ENCODE measurements at places on chromosomes 13 and 19.

- DNase-seq: no peak
Observed at GRCh38 chr13:43785261-43785649, 1.5 kb downstream of the ENOX1 start.

DNA sequence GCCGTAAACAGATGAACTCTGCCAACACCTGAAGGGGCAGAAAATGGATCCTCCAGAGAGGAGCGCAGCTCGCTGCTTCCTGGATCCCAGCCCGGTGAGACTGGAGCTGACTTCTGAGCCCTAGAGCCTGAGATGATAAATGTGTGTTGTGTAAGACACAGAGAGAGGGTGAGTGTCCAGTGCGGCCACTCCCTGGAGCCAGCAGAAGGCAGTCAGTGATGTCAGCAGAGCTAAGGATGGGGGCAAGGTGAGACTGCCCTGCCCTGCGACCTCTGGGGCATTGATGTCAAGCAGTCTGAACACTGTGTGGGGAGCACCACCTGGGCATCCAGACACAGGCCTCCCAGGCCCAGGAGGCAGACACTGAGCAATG, 9.7 kb upstream of the SLC35E1 start:
- DNase-seq: no peak

- no peak for DNase-seq
Observed at GRCh38 chr13:78215458-78216108, 297.0 kb upstream of the EDNRB start.

DNA sequence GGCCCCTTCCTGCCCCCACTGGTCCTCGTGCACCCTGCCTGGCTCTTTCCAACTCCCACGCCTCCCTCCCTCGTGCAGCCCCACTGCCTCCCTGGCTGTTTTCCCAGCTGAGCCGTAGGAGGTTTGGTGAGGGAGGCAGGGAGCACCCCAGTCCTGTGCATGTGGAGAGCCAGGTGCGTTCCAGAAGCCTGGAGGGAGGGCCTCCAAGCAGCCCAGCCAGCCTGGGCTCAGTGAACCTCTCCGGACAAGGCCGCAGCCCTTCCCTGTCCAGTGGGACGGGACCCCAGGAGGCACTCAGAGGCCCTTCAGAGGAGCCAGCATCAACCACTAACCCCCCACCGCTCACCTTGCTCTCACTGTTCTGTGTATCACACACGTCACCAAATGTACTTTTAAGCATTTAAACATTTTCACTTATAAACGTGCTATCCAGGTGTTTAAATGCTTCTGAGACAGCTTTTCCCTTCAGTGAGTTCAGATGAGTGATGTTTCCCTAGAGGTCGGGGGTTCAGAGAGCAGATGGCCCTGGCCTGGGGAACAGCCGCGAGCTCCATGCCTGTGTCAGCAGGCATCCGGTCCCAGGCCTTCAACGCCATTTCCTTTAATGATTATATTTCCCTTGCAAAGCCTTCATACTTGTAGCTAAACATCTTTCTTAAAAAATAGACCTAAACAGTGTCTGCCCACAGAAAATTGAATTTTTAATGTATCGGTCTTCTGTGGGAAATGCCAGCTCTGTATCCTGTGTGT, 122.6 kb downstream of the ATP11A start:
- DNase-seq: no peak

DNA sequence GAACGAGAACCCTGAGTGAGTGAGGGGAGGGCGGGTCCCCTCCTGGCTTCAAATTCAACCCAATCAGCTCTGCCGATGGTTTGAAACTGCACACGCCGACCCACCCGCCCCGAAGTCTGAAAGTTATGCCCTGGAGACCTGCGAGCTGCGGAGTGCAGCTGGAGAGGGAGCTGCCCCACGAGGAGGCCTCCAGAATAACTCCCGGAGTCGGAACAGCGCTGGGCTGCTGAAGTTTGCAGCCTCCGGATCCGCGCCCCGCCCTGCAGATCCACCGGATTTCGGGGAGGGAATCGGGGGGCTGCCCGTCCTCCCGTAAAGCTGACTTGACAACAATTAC, 7.0 kb downstream of the POU4F1 start:
- DNase-seq: no peak

DNA sequence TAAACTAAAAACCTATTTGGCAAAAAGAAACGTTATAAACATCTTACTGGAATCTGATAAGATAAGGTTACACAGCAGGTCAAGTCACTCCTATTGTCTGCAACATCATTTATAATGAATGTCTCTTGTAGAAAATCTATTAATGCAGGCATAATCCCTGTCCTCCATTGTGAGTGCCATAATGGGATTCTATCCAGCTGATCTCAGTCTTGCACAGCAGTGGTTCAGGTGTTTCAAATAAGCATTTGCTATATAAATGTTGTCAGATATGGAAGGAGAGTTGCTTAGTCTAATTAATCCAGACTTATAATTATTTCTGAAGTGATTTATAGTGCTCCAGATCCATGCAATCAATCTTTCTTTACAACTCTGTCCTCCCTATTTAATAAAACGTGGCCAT, 186.5 kb upstream of the ATXN8OS start:
- no peak for DNase-seq

GRCh38 chr19:17832443-17833208, 11.3 kb upstream of the INSL3 start:
- no peak for DNase-seq

GRCh38 chr13:46039411-46040182, 12.9 kb downstream of the ZC3H13 start:
- no peak for DNase-seq

DNA sequence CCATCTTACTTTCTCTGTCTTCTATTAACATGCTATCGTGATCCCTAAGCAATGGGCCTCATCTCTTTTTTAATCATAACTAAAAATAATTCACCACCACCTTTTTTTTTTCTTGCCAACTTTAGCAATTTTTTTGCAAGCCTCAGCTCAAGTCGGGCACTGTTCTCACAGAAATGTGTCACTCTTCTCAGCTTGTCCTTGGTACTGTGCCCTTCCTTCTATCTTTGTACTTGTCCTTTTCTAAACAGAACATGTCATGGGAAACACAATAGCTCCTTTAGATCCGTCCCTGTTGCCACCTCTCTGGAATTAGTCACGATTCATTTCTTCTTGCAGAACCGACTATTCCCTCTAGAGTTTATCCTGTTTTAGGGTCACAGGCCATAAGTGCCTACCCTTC, 10.3 kb downstream of the SERP2 start:
- DNase-seq: no peak

DNA sequence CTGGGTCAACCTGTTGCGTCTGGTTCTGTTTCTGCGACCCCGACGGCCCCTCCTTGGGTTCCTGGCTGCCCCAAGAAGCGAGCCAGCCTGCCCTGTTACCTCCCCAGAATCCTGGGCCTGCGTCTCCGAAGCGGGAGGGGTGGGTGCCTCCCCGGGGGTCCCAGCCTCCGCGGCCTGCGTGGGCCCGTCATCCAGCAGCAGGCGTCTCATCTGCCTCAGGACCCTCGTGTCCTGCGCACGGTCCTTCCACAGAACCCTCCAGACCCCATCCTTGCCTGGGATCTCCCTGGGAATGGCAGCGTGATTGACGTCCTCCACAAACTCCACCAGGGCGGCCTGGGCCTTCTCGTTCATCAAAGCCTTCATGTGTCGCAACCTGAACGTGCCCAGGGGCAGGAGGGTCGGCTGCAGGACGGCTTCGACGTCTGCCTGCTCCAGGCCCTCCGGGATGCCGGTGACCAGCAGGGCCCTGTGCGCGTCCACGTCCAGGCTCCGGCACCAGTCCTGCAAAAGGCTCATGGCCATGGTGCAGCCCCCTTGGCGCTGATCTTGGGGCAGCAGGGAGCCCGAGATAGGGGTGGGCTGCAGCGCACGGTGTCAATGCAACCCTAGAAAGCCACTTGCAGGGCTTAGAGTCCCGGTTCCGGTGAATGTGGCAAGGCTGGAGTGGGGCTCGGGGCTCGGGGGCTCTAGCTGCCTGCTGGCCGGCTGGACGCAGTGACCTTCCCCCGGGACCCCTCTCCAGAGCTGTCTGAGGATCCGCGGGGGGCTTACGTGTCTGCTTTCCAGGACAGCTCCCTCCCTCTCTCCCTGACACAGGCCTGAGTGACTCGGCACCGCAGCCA, 504 bp downstream of the PNMA8B start:
- no peak for DNase-seq

DNA sequence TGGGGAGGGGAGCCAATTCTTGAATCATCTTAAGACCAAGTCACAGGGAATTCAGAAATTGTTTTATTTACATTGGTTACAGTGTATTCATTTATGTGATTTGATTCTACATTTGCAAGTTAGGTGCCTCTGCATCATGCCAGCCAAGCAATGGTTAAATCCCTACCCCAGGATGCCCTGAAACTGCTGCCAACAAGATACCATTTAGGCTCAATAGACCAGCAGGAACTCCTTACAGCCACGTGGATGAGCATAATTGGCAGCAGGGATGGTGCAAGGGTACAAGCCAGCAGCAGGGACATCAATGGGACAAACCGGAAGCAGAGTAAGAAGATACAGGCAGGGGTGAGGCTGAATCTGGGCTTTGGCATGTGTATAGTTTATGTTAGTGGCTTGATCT, 72.4 kb upstream of the NBEA start:
- DNase-seq: no peak

DNA sequence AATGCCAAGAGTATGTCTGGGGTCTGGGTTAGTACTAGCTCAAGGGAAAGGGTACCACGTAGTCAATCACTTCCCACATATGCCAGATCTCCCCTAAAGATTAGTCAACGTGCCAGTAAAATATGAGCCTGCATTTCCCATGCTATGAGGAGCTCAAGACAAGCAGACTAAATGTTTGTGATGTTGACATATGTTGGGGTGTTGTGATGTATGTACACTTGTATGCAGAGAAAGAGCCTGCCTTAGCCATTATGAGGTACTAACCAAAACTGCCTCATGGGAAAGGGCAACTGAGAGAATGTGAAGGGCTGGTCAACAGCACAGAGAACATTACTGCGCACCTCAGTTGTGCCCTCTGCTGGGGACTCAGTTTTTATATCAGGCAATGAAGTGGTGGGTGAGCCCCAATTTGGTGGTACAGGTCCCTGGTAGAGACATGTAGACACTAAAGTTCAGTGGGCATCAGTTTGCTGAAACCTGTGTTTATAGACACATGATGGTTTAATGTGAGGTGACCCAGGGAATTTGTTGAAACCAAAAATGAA, 287.0 kb downstream of the DCT start:
- DNase-seq: no peak

GRCh38 chr13:65499256-65499655, 1730.9 kb downstream of the PCDH9 start:
- DNase-seq: no peak

DNA sequence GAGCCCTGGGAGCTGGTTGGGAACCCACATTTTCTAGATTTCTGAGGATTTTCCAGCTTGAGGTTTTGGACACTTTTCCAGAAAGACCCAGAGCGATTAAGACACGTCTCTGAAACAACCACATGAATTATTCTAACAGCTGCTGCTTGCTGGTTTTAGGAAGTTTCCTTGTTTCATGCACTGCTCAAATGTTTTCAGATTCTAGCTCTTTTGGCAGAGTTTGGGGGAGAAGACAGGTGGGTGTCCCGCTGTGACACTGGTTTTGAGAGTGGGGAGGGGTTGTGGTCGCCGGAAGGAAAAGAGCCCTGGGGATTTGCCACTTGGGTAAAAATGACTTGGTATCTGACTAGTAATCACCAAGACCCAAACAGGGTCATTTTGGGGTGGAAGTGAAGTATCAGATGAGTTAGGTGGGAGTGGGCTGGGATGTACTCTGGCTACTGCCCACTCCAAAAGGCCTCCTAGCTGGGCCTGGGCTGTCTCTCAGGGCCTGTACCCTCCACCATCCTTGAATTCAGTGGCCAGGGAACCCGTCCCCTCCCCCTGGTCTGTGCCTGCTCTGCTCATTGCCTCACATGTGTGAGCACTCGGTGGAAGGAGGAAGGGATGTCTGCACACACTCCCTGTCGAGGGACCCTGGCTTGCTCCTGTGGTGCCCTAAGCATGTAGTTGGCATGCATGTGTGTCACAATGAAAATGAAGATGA, 13.2 kb downstream of the GATAD2A start:
- no peak for DNase-seq

DNA sequence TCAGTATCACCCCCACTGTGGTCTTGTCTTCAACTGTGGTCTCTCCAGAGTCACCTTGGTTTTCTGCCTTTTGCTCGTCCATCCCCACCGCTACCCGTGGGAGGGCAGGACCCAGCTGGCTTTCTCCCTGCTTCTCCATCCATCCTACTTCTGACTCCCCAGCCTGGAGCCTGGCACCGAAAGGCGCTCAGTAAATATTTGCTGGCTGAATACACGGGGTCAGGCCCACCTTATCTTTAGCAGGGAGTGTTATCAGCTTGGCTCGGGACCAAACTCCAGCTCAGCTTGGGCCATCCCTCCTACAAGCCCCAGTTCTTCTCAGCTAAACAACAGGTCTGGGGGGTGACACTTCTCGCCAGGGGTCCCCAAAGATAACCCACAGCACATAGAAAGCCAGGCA, 62.0 kb upstream of the KLF2 start:
- no peak for DNase-seq

GRCh38 chr13:73336773-73337172, 278.0 kb downstream of the KLF5 start:
- DNase-seq: no peak

DNA sequence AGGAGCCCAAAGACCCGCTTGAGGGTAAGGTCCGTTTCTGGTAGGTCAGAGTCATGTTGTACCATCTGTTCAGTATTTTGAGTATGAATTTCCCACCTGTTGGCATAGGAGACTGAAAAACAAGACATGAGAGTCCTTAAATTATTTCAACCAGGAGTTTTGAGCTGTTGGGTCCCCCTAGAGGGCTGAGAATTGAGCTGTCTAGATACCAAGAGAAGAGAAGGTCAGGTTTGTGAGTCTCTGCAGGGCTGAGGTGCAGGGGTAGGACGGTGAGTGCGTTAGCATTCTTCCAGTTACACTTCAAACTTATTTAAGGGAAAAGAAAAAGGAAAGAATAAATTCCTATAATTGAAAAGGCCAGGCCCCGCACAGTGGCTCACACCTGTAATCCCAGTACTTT, 5.0 kb downstream of the CBLC start:
- no peak for DNase-seq

DNA sequence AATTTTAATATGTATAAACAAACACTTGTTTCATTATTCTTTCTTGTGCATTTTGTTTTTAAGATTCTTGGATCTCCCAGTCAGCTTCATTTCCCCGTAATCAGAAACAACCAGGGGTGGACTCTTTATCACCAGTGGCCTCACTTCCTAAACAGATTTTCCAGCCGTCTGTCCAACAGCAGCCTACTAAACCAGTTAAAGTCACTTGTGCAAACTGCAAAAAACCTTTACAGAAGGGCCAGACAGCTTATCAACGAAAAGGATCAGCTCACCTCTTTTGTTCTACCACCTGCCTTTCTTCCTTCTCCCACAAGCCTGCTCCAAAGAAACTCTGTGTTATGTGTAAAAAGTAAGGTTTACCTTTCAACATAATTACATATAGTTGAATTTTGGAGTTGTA, 44.3 kb downstream of the ZMYM2 start:
- DNase-seq: no peak
